ENCODE measurements at places on chromosomes 2 and 18.

GRCh38 chr2:36952748-36953197 lies 13.6 kb downstream of the STRN start:
- no peaks in the 10 kb centered on the region for H3K36me3 ChIP-seq
- peak; percentile 83 for DNase-seq
- H3K4me3 ChIP-seq: no peak overlapping the region
- H3K27me3 ChIP-seq: no peaks in the 10 kb centered on the region
- H3K4me1 ChIP-seq: peaks cover 29% of the 10 kb centered on the region

- H3K36me3 ChIP-seq: no peaks in the 10 kb centered on the region
- H3K4me3 ChIP-seq: no peak overlapping the region
- no peak for DNase-seq
- H3K27ac ChIP-seq: no peak overlapping the region
These were observed 3.9 kb downstream of the SALL3 start for GRCh38 chr18:78983512-78983911.

DNA sequence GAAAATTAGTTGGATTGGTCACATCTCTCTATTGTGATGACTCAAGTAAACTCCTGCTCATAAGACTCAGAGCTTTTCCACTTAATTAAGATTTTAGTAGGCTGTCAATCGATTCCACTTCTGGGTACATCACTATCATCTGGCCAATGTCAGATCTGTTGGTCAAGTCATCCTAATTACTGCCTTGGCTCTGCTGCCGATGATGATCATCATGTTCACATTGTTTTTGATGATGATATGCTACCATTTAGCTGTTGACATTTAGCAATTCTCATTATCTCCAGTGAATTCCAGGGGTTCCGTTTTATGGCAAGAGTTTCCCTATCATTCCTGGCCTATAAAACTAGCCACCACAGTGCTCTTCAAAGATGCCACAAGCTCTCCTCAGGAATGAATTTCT lies 253.4 kb downstream of the IKZF2 start:
- no peaks in the 10 kb centered on the region for H3K36me3 ChIP-seq
- H3K27ac ChIP-seq: no peak overlapping the region
- peaks cover 16% of the 10 kb centered on the region for H3K4me1 ChIP-seq
- H3K4me3 ChIP-seq: no peak overlapping the region
- H3K27me3 ChIP-seq: no peaks in the 10 kb centered on the region
- no peak for DNase-seq

- no peak for DNase-seq
- H3K27me3 ChIP-seq: no peaks in the 10 kb centered on the region
- H3K4me3 ChIP-seq: no peak overlapping the region
- no peaks in the 10 kb centered on the region for H3K4me1 ChIP-seq
- H3K27ac ChIP-seq: no peak overlapping the region
These were observed 14.7 kb downstream of the CYP27A1 start for GRCh38 chr2:218796691-218797090.

- no peak for DNase-seq
- H3K4me1 ChIP-seq: peaks cover 17% of the 10 kb centered on the region
- peaks cover 3% of the 10 kb centered on the region for H3K36me3 ChIP-seq
These were observed 116.8 kb downstream of the GBX2 start for GRCh38 chr2:236051351-236051750.

- H3K4me1 ChIP-seq: peaks cover 12% of the 10 kb centered on the region
- no peak overlapping the region for H3K4me3 ChIP-seq
- no peaks in the 10 kb centered on the region for H3K27me3 ChIP-seq
- H3K27ac ChIP-seq: no peak overlapping the region
- DNase-seq: peak; percentile 72
These were observed 76.6 kb downstream of the ALK start for GRCh38 chr2:29844713-29845326.

All from PC-3 (cell line).